Chondrocyte (in vitro differentiated cells): ENCODE measurements at places on chromosomes 2 and 18. TPM values are rescaled to one million over a fixed set of nuclear protein-coding genes. Genes with fewer than 3 reads are reported as not detected.

The VIT gene
- 0.15 to 2.6 TPM in 2 of 3 replicates, not detected in the other for total RNA-seq

DNA sequence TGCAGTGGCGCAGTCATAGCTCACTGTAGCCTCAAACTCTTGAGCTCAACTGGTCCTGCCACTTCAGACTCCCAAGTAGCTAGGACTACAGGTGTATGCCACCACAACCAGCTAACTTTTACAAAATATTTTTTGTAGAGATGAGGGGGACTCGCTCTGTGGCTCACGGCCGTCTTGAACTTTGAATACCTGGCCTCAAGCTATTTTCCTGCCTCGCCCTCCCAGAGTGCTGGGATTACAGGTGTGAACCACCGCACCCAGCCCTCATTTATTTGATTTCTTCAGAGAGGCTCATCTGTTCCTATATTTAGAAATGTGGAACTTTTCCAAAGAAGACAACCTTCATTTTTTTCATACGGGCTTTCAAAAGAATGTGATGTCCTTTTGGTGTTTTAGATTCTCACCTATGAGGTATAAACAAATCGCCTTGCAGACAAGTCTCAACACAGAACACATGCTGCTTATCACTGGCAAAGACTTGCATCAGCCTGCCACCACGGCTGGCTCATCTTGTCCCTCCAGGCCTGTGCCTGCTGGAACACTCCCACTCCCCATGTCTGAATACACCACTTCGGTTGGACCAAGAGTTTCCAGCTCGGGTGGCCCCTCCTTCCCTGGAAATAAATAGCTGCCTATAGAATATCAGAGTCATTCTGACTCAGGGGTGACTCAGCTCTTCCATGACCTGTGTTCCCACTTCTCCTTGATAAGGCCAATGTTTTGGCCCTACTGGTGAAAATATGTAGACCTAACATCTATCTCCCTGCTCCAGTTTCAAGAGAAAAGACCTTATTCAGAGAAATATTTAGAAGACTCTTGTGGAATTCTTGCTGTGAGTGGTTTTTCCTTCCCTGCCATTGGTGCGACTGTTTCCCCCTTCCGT, 202.6 kb downstream of the TGIF1 start:
- H3K4me1 ChIP-seq: peaks cover 41% of the 10 kb centered on the region
- no peaks in the 10 kb centered on the region for H3K27me3 ChIP-seq
- peak overlapping the region; percentile 97 for H3K27ac ChIP-seq
- no peak for DNase-seq

GRCh38 chr18:41378598-41378997, 576.4 kb upstream of the PIK3C3 start:
- DNase-seq: no peak
- H3K4me3 ChIP-seq: no peak overlapping the region
- H3K36me3 ChIP-seq: no peaks in the 10 kb centered on the region
- H3K27ac ChIP-seq: no peak overlapping the region
- peaks cover 2% of the 10 kb centered on the region for H3K27me3 ChIP-seq
- H3K4me1 ChIP-seq: peaks cover 2% of the 10 kb centered on the region

DNA sequence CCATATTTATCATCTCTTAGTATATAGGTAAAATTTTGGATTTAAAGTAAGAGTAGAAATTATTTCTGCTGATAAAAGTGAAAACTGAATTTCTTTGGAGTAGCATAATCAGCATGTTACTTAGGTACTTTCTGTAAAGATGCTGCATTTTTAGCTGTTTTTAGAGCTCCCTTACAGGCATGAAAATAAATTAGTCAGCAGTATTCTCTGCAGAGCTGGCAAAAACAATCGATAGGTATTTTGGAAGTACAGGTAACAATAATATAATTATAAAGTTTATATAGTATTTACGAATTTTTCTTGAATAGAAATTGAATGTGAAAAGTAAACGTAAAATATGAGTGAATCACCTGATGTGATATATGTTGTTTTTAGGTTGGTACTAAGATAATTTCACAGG, 83.3 kb downstream of the MIB1 start:
- DNase-seq: no peak
- H3K27me3 ChIP-seq: no peaks in the 10 kb centered on the region
- H3K4me1 ChIP-seq: peaks cover 16% of the 10 kb centered on the region
- H3K27ac ChIP-seq: no peak overlapping the region
- H3K36me3 ChIP-seq: peaks cover 3% of the 10 kb centered on the region

DNA sequence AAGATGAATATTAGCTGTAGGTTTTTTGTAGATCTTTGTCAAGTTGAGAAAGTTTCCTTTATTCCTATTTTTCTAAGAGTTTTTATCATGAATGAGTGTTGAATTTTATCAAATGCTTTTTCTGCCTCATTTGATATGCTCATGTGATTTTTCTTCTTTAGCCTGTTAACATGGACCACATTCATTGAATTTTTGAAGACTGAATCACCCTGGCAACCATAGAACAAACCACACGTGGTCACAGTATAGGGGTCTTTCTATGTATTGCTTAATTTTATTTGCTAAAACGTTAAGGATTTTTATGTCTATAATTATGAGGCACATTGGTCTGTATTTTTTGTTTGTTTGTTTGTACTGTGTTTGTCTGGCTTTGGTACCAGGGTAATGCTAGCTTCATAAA, 201.7 kb upstream of the CWC22 start:
- peak overlapping the region; percentile 2 for H3K27ac ChIP-seq
- no peak overlapping the region for H3K4me3 ChIP-seq
- H3K27me3 ChIP-seq: no peaks in the 10 kb centered on the region
- H3K36me3 ChIP-seq: no peaks in the 10 kb centered on the region
- DNase-seq: no peak
- H3K4me1 ChIP-seq: peaks cover 10% of the 10 kb centered on the region

DNA sequence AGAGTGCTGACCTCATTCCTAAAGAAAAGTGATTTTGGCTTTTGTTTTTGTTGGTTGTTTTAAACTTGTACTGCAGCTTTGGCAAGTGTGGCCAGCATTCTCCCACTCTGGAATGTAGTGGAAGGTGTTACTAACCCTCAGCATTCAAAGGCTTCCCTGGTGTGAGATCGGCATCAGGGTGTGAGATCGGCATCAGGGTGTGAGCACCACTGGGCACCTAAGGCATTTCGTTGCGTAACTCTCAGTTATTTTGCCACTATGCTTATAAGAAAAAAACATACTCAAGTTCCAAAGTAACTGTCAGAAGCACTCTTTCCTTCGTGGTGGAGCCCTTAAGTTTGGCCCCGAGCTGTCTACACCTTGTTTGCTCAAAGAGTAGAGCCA, 1.7 kb downstream of the CYBRD1 start:
- H3K36me3 ChIP-seq: peaks cover 3% of the 10 kb centered on the region
- peak overlapping the region; percentile 91 for H3K4me3 ChIP-seq
- H3K27me3 ChIP-seq: no peaks in the 10 kb centered on the region
- no peak for DNase-seq
- H3K4me1 ChIP-seq: peaks cover 30% of the 10 kb centered on the region

DNA sequence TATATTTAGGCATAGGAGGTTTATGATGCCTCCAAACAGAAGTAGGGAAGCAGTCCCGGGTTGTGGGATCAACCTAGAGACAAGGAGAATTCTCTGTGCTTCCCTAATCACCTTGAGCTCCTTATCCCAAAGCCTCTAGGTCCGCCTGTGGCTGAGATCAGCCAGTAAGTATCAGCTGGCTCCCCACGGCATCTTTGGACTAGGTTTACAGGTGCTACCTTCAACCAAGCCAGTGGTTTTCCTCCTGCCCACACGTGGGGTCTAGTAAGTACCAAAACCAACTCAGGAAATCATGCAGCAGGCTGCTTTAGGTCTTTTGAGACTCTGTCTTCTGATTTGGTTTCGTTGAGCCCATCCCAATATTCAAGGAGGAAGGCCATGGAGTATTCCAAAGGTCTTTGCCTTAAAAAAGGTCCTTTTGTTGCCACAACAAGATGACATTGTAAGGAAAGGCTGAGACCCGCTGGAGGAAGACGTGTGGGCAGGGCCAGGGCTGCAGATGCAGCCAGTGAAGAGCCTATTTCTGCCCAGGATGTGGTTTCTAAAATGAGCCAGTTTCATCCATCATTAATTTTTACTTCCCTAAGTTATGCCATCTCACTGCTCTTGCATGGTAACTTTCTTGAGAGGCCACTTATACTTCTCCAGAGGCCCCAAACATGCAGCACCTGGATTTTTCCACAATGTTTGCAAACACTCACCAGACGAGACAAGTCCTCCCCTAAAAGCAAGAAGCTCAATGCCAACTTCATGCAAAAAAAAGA, 248.7 kb downstream of the RNF152 start:
- DNase-seq: no peak
- no peaks in the 10 kb centered on the region for H3K27me3 ChIP-seq
- no peaks in the 10 kb centered on the region for H3K36me3 ChIP-seq
- H3K27ac ChIP-seq: no peak overlapping the region

DNA sequence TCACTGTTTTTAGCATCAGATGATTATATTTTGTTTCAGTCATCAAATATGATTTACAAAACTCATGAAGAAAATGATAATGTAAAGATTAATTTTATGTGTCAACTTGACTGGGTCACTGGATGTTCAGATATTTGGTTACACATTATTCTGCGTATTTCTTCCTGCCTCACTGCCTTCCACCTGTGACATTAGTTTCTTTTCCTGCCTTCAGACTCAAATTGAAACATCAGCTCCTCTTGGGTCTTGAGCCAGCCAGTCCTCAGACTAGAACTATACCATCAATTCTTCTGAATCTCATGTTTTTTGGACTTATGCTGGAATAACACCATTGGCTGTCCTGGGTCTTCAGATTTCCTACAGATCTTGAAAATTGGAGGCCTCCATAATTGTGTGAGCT, 96.7 kb downstream of the ZNF385B start:
- peaks cover 3% of the 10 kb centered on the region for H3K36me3 ChIP-seq
- H3K27me3 ChIP-seq: peaks cover 22% of the 10 kb centered on the region
- no peak overlapping the region for H3K4me3 ChIP-seq
- H3K4me1 ChIP-seq: peaks cover 8% of the 10 kb centered on the region
- no peak overlapping the region for H3K27ac ChIP-seq

- DNase-seq: no peak
- H3K27me3 ChIP-seq: peaks cover 7% of the 10 kb centered on the region
- H3K4me3 ChIP-seq: no peak overlapping the region
- no peak overlapping the region for H3K27ac ChIP-seq
- H3K36me3 ChIP-seq: no peaks in the 10 kb centered on the region
Observed at GRCh38 chr2:31328026-31328425, 86.5 kb downstream of the XDH start.

DNA sequence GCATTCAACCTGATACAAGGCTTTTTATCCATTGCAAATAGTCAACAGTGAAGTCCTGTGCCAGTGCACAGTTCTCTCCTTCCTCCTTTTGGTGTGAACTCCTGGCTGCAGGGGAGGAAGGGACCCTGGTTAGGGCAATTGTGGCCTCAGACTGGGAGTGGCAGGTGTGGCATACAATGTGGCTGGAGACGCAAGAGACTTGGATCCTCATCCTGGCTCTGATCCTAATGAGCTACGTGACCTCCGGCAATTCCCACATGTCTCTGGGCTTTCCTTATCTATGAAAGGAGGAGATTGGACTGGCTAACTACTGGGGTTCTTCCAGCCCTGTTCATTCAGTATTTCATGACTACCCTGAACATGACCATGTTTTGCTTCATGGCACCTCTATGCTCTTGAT, 10.5 kb upstream of the IL1A start:
- peaks cover 2% of the 10 kb centered on the region for H3K36me3 ChIP-seq
- no peak for DNase-seq
- H3K4me3 ChIP-seq: no peak overlapping the region
- no peak overlapping the region for H3K27ac ChIP-seq
- peaks cover 8% of the 10 kb centered on the region for H3K4me1 ChIP-seq

DNA sequence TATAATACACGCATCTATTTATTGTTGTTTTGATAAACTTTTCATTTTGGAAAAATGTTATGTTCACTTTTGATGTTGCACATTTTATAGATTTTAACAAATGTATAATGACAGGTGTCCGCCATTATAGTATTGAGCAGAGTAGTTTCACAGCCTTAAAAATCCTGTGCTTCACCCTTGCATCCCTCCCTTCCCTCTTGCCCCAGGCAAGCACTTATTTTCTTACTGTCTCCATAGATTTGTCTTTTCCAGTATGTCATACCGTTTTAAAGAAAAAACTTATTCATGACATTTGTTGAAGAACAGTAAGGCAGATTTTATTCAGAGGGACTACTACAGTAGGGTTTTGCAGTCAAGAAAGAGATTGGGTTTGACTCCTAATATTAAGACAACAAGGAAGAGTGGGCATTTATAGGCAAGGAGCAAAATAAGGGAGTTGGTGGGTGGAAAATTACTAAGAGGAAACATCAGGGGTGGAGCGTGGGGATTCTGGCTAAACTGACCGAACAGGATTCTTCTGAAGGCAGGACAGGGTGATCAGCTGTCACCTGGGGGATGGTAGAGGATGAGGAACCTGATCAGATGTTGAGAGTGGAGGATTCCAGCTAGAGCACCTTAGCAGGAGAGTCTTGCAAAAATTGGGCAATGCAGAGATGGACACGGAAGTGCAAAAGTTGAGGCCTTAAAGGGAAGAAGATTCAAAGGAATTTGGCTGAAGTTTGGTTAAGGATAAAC, 108.8 kb downstream of the NCK2 start:
- DNase-seq: no peak
- H3K4me3 ChIP-seq: no peak overlapping the region
- H3K4me1 ChIP-seq: no peaks in the 10 kb centered on the region
- H3K27ac ChIP-seq: no peak overlapping the region

DNA sequence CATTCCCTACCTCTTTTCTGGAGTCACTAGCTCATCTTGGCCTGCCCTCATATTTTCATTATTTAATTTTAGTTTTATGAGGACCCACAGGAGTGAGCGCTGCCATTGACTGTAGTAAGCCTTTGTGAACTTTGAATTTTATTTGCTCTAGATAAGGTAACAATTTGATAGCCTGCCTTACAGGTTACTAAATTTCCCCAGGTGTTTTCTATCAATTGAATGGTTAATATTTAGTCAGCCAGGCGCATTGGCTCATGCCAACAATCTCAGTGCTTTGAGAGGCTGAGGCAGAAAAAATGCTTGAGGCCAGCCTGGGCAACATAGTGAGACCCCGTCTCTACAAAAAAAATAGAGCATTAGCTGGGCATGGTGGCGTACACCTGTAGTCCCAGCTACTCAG, 50.2 kb downstream of the DAW1 start:
- H3K36me3 ChIP-seq: no peaks in the 10 kb centered on the region
- peaks cover 4% of the 10 kb centered on the region for H3K27me3 ChIP-seq
- H3K27ac ChIP-seq: no peak overlapping the region
- no peak for DNase-seq
- no peaks in the 10 kb centered on the region for H3K4me1 ChIP-seq
- no peak overlapping the region for H3K4me3 ChIP-seq

DNA sequence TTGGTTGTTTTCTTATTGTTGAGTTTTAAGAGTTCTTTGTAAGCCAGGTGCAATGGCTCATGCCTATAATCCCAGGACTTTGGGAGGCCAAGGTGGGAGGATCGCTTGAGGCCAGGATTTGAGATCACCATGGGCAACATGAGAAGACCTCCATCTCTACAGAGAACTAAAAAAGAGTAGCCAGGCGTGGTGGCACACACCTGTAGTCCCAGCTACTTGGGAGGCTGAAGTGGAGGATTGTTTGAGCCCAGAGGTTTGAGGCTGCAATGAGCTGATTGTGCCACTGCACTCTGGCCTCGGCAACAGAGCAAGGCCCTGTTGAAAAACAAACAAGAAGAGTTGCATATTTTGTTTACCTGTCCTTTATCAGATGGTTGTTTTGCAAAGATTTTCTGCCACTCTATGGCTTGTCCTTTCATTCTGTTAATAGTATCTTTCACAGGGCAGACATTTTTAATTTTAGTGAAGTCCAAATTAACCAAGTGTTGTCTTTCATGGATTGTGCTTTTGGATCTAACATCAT, 46.2 kb downstream of the UGGT1 start:
- no peaks in the 10 kb centered on the region for H3K27me3 ChIP-seq
- H3K4me1 ChIP-seq: no peaks in the 10 kb centered on the region
- no peak overlapping the region for H3K27ac ChIP-seq
